ENCODE measurements at places on chromosomes 5 and 9.

DNA sequence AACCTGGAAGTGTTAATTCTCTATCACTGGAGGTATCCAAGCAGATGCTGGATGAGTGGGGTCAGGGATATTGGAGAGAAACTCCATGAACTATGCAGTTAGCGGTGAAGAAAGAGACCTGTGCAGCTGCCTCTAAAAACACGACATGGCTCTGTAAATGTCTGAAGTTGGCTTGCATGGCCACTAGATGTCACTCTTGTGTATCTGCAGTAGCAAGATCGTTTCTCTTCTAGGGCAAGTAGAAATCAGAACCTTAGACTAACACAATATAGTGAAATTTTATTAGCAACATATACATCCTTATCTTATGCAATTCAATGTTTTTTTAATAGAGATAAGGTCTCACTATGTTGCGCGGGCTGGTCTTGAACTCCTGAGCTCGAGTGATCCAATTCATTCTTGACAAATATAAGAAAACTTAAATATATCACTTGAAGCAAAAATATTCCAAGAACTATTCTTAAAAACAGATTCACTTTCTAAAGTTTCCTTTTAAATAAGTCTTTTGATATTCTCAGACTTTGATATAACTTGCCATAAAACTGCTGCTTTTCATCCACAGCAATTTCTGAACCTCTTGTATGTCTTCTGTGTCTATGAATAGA lies 2.9 kb downstream of the OR2S2 start:
- DNase-seq: peak; percentile 59

- no peak for DNase-seq
Observed at GRCh38 chr5:139958432-139959148, 84.5 kb downstream of the NRG2 start.

DNA sequence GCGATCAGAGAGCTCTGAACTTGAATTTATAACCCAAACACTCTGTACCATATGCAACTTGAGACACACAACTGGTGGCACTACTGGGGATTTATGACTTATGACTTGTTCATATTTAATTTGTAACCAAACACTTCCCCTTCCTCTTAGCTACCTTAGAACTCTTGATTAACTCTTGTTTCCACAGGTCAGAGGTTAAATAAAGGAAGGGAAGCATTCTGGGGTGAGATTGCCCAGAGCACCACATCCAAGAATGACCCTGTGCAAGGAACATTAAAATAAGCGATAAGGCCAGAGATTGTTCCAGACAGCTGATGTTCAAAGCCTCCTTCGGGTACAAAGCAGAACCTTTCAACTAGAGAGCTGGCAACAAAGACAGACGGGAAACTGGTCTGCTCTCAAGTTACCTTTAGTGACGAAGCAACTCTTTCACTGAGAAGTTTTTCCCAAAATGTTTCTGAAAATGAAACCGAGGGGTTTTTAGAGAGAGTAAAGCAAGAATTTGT lies 242.6 kb downstream of the DENND1A start:
- no peak for DNase-seq

GRCh38 chr5:107450531-107450930 lies 220.2 kb downstream of the EFNA5 start:
- no peak for DNase-seq

- DNase-seq: no peak
Observed at GRCh38 chr5:10162468-10162867, 87.2 kb downstream of the ATPSCKMT start.

GRCh38 chr5:172868924-172869591 lies 35.0 kb downstream of the ERGIC1 start:
- no peak for DNase-seq

DNA sequence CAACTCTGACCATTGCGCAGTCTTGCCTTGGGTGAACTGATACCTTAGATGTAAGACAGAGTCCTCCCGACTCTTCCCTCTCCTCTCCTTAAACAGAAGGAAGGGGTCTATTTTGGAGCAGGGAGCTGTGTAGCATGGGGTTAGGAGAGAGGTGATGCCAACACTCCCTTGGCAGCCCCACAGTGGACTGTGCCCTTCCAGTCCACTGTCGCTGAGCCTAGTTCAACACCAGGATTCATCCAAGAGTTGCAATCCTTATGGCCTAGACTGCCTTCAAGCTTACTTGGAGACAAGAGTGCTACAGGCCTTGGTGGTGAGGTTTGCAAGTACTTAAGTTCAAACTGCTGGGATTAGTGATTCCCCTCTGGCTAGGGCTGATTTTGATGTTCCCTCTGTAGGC lies 51.4 kb downstream of the NDUFAF2 start:
- no peak for DNase-seq

GRCh38 chr5:34918025-34918424 lies 2.5 kb downstream of the BRIX1 start:
- no peak for DNase-seq

- no peak for DNase-seq
Observed at GRCh38 chr9:129990269-129991010, 52.5 kb downstream of the FNBP1 start.

GRCh38 chr9:123348317-123348992 lies 7.5 kb upstream of the CRB2 start:
- no peak for DNase-seq

GRCh38 chr5:77170196-77170890 lies 40.1 kb upstream of the PDE8B start:
- DNase-seq: no peak

GRCh38 chr5:135813758-135814157 lies 20.7 kb upstream of the SLC25A48 start:
- DNase-seq: no peak

- no peak for DNase-seq
Observed at GRCh38 chr9:112439825-112440224, 46.8 kb upstream of the KIAA1958 start.

DNA sequence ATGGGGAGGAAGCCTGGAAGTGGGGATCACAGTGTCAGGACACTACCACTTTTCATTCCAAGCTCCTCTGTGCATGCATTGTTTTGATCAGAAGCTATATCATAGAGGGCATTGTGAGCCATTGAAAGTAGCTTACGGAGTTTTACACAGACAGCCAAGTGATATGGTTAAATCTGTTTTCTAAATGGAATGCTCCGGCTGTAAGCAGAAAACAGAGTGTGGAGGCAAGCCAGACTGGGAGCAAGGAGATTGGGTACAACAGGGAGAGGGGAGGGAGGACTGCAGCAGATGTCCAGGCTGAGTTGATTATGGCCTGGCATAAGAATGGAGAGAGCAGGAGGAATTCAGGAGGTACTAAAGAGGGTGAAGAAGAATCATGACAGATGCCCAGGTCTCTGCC lies 15.5 kb upstream of the SOWAHA start:
- DNase-seq: no peak

DNA sequence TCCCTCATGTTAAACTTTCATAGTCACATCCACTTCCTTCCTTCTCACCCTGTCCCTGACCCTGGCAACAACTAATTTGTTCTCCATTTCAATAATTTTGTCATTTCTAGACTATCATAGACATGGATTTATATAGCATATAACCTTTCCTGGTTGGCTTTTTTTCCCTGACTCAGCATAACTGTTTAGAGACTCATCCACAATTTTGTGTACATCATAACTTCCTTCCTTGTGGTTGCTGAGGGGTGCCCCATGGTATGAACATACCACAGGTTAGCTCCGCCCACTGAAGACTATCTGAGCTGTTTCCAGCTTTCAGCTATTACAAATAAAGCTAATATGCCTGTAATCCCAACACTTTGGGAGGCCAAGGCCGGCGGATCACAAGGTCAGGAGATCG lies 137.3 kb downstream of the PHF2 start:
- DNase-seq: no peak

DNA sequence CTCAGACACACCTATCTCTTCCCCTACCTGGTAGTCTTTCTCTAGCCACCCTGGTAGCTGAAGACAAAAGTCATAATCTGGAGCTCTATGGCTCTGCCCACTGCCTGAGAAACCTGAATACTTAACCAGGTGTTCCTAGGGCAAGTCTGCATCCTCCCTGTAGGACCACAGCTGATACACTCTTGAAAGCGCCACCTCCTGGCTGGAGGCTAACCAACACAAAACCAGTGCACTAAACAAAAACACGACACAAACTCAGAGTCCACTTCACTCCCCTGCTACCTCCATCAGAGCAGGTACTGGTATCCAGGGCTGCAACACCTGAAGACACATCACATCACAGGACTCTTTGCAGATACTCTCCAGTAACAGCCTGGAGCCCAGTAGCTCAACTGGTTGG lies 84.6 kb upstream of the ANXA1 start:
- DNase-seq: no peak

DNA sequence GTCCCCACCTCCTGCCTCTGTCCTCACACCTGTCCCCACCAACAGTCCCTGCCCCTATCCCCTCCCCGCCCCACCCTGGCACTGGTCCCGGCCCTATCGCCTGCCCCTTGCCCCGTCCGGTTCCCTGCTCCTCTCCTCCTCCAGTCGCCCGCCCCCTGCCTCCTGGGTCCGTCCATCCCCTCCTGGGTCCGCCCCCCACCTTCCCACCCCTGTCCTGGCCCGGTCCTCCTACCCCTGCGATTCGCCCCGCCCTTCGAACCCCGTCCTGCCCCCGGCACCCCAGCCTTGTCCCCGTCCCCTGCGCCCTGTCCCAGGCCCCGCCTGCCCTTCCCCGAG lies 372 bp downstream of the EDF1 start:
- no peak for DNase-seq

DNA sequence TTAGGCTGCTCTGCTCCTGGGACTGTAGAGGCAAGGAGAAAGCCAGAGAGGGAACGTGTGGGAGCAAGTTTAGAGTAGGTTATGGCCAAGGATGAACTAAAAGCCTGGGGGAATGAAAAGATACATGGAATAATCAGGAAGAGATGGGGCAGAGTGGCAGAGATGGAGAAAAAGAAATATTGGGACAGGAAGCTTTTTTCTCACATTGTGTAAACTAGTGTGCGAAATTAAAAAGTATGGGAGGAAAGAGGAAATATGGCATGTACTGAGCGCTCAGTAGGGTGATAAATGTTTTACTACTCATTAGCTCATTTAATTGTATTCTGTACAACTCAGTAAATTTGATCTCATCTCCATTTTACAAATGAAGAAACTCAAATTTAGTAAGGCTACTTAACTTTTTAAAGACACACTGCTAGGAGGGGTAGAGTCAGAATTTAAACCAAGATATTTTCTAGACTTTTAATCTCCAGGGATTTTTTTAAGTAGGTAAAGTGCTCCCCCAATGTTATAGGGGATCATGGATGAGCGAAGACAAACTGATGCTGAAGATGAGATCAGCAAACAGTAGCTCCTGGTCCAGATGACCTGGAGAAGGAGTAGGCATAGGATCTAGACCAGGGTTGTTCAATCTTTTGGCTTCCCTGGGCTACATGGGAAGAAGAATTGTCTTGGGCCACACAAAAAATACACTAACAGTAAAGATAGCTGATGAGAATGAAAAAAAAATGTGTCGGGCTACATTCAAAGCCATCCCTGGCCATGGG lies 30.8 kb downstream of the ALDH1A1 start:
- DNase-seq: no peak

GRCh38 chr5:13331585-13331984 lies 612.9 kb downstream of the DNAH5 start:
- DNase-seq: no peak

GRCh38 chr5:64126202-64126741 lies 39.4 kb upstream of the RNF180 start:
- no peak for DNase-seq

- DNase-seq: no peak
Observed at GRCh38 chr9:93121316-93122241, 12.5 kb downstream of the NINJ1 start.

- no peak for DNase-seq
Observed at GRCh38 chr5:66151491-66151890, 7.4 kb downstream of the SREK1 start.

DNA sequence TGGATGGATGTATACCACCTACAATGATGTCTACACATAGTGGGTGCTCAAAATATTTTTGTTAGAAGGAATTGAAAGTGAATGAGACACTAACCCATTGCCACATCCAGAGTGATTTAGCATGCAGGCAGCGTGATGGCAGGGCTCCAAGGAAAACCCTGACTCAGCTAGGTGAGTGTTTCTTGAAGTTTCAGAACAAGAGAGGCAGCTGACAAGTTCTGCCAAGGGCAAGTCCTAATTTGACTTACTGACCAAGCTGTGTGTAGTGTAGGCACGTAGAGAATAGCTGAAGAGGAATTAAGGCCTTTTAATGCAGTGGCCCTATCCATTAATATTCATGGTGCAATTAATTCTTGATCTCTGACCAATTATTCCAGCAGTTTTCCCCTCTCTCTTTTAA lies 107.8 kb upstream of the ATP10B start:
- no peak for DNase-seq

DNA sequence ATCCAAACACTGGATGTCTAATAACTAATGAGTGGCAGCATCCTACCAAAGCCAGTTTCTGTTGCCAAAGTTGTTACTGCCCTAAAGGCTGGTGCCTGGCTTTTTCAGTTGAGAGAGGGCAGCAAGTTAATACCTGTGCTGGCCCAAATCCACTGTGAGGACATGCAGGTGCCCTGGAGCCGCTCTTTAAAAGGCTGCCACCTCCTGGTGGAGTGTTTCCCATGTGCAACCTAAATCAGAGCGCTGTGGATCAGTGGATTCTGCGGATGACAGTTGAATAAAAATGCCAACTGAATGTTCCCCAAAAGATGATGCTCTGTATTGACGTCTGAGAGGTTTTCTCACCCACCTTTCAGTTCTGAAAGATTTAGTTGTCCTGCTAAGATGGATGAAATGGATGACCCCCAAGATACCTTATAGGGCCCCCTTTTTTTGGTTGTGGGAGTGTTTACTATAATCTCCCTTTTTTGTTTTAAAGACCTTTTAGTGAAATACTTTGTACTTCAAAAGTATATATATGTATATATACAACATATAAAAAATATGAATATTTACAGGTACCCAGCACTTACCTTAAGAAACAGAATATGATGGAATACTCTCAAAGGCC lies 146.4 kb downstream of the EGFLAM start:
- no peak for DNase-seq

GRCh38 chr5:178381206-178381605 lies 148.6 kb upstream of the PHYKPL start:
- DNase-seq: no peak

DNA sequence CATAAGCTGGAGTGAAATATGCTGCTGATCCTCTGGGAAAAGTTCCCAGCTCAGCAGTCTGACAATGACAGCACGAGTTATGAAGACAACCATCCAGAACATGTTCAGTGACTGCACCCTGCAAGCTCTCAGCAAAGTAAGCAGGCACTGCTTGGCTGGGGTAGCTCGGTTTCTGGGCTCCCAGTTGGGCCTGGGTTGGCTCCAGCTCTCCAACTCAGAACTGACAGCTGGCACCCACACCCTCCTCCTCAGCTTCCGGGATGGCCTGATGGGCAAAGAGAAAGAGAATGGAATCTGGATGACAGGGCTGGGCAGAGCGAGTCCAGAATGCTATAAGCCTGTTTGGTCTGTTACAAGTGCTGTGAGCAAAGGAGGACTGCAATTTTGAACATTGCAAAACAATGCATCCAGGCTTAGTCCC lies 185.0 kb downstream of the CSNK1G3 start:
- no peak for DNase-seq

GRCh38 chr5:150642991-150643710 lies 2.7 kb downstream of the SYNPO start:
- no peak for DNase-seq

- peak; percentile 19 for DNase-seq
Observed at GRCh38 chr9:6758498-6759184, 868 bp downstream of the KDM4C start.

- DNase-seq: no peak
Observed at GRCh38 chr5:101611039-101611438, 685.0 kb downstream of the SLCO4C1 start.

GRCh38 chr5:137609127-137609526 lies 110.0 kb upstream of the SPOCK1 start:
- no peak for DNase-seq

- DNase-seq: no peak
Observed at GRCh38 chr5:38680094-38680825, 123.8 kb upstream of the LIFR start.

- no peak for DNase-seq
Observed at GRCh38 chr5:2621631-2622030, 129.8 kb downstream of the IRX2 start.

All from COR-L47 (cell line).